ENCODE measurements at places on chromosomes 2 and 18.

DNA sequence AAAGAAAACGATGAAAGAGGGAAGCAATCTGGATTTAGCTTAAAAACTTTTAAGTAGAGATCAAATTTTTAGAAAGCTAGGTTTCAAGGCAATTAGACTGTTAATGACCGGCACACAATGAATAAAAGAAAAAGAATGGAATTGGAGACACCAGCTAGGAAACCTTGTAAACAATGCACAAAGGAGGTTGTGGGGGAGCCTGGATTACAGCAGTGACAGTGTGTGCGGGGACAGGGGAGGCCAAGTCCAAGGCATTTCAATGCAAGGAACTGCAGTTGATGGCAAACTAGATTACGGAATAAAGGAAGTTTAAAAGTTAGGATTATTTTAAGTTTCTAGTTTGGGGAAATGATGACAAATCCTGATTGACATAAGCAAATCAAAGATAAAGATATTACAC is 74.5 kb downstream of the DTNB start:
- DNase-seq, result no peak

DNA sequence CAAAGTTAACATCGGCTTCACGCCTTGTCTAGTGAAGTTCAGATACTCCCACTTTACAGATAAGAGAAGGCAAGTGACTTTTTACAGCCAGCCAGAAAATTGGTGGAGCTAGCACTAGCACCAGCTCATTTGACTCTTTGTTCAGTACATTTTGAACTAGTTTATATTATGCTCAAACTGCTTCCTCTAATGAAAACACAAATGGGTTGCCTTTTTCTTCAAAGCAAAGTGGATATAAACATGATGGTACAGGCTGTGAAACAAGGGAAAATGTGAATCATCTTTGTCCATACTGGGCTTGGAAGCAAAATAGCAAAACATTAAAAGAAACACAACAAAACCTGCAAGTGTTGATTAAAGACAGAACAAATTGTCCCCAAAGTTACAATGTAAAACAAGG is 99.6 kb upstream of the LHCGR start:
- no peak for DNase-seq

- DNase-seq, result no peak
Observed at GRCh38 chr2:202032846-202033316, 774 bp upstream of the FZD7 start.

DNA sequence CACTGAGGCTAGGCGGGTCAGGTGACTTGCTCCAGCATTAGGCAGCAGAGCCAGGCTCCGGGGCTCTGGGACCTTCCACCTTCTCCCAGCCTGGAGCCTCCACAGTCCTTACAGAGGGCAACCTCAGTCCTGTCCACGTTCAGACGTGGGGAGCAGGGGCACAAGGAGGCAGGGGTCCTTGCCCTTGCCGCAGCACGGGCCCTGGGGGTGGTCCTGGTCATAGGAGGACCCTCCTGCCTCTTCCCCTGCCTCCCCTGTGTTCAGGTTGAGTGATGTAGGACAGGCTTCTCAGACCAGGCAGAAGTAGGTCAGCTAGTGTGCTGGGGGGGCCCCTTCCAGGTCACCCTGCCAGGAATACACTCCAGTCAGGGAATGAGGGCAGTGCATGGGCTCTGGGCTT is 5.4 kb upstream of the ARHGEF4 start:
- DNase-seq, result no peak

DNA sequence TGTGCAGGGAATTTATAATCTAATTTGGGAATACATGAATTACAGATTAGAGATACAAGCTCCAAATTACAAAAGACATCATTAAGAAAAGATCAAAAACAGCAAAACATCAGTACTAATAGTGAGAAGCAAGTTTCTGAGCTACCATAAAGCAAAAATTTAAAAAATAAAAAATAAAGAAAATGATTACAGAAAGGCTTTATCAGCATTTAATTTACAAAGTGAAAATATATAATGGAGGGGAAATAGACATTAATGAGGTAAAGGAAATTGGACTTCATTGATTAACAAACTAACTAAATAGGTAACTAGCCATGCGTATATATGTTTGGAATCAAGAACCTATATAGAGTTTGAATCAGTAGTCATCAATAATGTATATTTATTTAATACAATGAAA is 712.9 kb upstream of the DDX18 start:
- no peak for DNase-seq

DNA sequence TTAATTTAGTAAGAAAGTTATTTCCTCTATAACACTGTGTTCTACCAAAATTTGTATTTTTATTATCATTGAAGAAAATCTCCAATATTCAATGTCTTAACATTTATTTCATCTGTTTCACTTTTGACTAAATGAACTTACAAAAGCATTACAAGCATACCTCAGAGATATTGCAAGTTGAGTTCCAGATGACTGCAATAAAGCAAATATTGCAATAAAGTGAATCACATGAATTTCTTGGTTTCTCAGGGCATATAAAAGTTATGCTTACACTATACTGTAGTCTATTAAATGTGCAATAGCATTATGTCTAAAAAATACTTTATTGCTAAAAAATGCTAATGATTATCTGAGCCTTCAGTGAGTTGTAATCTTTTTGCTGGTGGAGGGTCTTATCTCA is 78.3 kb downstream of the TTC32 start:
- no peak for DNase-seq

DNA sequence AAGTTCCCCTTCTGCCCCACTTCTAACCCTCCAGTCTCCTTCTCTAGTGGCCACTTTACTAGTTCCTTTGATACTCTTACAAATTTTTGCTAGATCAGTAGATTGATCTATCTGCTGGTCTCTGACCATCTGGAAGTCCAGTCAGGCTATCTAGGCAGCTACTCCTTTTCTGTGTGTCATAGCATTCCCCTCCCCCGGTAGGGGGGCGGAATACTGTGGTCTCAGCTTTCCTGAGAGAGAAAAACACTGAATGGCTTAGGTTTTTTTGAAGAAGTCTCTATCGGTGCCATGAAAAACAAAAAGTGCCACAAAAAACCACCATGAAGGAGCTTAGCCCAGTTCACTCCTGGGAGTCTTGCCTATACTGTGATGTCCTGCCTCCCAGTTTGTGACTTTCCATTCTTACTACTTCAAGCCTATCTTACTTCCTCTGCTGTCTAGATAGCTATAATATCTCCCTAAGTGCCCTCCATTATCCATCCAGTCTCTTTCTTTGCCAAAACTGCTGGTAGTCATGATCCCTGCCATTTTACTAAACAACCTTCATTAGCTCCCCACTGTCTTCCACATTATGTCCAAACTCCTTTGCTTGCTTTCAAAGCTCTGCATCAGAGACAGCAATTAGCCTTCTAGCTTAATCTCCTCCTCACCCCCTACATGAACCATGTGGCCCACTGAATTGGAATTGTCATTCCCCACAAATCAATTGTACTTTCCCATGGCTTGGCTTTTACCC is 29.9 kb downstream of the TPGS2 start:
- no peak for DNase-seq

DNA sequence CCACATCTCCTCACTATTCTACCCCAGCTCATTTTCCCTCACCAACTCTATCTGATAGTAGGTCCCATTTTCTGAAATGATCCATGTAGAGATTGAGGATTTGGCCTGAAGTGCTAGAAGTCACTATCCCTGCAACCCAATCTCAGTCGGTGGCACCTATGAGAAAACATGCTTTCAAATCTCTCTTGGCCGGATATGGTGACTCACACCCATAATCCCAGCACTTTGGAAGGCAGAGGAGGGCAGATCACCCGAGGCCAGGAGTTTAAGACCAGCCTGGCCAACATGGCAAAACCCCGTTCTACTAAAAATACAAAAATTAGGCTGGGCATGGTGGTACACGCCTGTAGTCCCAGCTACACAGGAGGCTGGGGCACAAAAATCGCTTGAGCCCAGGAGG is 19.1 kb upstream of the MARCHF4 start:
- no peak for DNase-seq

DNA sequence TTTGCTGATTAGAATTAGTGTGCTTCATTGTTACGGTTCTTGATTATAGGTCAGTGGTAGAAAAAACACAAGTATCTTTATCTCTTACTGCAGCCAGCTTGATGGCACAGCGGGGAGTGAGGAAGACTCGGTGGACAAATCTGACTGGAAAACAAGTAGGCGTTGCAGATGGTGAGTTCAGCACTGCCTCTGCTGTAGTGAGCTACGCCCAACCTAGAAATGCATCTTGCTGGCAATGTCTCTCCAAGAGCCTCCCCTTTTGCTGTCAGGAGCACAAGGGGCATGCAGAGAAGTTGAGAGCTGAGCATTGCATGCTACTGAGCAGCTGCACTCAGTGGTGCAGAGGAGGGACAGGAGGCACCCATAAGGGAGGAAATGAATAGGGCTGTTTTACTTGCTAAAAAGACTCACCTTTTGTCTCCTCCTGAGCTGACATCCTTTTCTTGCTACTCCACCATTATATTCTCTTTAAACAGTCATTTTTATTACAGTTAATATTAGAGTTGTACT is 977.3 kb upstream of the ACVR2A start:
- no peak for DNase-seq

DNA sequence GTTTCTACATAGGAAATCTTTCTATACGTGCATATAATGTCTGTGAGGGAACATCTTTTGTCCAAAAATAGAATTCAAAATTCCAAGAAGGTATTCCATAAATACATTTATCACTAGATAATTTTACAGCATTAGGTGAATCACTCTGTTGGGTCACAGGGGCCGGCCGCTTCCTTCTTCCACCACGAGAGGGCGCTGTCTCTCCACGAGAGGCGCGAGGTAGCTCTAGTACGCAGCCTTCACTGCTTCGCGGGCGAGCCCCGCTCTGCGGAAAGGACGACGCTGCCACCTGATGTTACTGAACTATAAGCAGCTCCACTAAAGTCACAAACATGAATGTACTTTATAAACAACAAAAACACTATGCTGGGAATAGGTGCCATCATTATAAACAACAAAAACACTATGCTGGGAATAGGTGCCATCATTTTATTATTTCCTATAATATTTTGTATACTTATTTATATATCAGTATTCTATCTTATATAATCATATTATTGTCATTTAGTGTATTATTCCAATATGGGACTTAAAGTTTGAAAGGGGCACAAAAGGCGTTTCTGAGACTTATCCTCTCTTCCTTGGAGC is 69.4 kb upstream of the REV1 start:
- peak; percentile 75 for DNase-seq

DNA sequence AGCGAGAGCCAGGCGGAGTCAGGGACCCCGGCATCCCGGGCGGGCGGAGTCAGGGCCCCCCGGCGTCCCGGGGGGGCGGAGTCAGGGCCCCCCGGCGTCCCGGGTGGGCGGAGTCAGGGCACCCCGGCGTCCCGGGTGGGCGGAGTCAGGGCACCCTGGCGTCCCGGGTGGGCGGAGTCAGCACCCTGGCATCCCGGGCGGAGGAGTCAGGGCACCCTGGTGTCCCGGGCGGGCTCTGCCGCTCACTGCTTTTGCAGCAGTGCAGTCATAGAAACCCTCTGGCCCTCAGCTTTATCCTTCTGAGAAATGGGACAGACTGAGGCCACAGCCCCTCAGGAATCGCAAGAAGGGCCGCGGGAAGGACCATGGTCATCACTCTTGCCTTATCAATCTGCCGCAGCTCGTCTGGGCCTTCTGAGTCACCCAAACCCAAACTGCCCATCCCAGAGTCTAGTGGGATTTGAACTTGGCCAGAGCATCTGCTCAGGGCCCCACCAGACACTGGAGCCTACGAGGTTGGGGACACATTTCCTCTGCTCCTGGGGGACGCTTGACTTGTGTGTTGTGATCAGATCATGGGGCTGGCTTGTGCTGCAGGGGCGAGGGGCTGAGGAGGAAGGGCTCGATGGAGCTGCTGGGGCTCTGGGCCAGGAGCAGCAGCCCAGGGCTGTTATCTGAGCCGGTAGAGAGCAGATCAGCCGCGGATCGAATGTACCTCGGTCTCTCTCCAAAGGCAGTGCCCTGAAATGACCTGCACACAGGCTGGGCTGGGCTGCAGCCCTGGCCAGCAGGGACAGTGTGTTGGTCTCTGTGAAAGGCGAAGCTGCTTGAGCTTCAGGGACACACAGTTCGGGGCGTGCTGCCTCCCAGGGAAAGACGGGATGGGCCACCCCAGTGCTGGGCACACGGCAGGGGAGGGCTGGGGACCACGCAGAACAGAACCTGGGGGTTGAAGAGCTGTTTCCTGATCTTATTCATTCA is 290.1 kb upstream of the HDAC4 start:
- peak; percentile 4 for DNase-seq

DNA sequence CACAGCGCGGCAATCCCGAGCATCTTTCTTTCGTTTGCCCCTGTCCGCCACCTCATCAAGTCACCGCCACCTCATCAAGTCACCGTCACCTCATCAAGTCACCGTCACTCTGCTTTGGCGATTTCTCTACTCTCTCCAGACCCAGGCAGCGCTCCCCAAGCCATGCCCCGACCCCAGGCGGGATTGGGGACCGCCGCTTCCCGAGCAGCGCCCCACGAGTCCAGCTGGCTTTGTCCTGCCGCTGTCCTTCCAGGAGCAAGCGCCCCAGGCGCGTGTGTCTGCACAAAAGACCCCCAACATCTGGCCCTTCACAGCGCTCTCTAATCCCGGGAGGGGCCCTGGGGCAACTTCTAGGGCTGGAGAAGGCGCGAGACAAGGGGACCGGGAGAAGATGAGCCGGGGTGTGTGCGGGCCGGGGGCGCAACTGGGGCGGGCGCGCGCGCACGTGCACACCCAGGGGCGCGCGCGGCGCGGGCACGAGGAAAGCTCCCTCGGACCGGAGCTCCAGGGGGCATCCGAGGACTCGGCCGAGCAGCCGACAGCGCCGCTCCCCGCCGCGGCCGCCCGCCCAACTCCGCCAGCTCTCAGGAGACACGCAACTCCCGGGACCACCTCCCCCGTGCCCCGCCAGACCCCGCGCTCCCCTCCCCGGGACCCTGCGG is 633 bp upstream of the RNF152 start:
- peak; percentile 63 for DNase-seq

GRCh38 chr2:236998758-236999157 is 86.9 kb upstream of the COPS8 start:
- no peak for DNase-seq

- DNase-seq, result no peak
Observed at GRCh38 chr2:237253046-237253702, 160.8 kb downstream of the COL6A3 start.

GRCh38 chr2:125324273-125324672 is 1299.2 kb downstream of the CNTNAP5 start:
- DNase-seq, result no peak

- no peak for DNase-seq
Observed at GRCh38 chr18:34867520-34867919, 157.4 kb downstream of the DTNA start.

DNA sequence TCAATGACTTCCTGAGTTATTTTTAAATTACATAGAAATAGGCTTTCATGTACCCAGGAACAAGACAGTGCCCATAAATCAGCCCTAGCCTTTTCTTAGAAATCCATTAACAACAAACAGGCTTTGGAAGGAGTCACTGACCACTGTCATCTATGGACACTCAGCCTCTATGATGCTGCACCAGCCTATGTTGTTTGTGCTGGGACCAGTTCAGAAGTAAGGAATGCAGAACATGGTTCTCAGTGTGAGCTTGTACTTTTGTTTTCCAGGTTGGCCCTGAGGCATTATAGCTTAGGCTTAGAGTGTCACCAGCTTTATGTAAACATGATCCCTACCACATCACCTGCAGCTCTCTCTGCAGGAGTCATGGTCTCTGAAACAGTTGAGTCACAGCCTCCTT is 335.7 kb upstream of the CDH7 start:
- DNase-seq, result peak; percentile 93
